ENCODE measurements at places on chromosomes 11 and 22.

- no peak for DNase-seq
Measured at GRCh38 chr22:37832022-37832857, 9.1 kb downstream of the GALR3 start.

- no peak for DNase-seq
Measured at GRCh38 chr22:50673231-50674129, 857 bp downstream of the SHANK3 start.

DNA sequence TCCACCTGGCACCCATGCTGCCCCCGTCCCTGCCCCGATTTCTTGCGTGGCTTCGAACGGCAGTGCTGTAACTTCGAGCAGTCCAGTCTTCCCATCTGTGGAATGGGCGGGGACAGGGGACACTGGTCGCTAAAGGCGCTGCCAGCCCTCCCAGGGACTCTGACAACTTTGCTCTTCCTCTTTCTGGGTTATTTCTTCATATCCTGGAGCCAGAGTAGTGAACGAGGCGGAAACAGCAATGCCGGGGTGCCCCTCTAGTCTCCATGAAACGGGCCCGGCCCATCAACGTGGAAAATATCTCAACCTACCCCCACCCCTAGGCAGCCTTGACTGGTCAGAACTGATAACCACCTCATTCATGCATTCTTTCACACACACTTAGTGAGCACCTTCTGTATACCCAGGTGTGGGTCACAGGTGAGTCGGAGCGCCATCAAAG lies 42.8 kb downstream of the TRIOBP start:
- no peak for DNase-seq

GRCh38 chr11:125807909-125808308 lies 20.0 kb downstream of the PATE3 start:
- no peak for DNase-seq

- no peak for DNase-seq
Measured at GRCh38 chr11:1390569-1391164, 933 bp downstream of the BRSK2 start.

DNA sequence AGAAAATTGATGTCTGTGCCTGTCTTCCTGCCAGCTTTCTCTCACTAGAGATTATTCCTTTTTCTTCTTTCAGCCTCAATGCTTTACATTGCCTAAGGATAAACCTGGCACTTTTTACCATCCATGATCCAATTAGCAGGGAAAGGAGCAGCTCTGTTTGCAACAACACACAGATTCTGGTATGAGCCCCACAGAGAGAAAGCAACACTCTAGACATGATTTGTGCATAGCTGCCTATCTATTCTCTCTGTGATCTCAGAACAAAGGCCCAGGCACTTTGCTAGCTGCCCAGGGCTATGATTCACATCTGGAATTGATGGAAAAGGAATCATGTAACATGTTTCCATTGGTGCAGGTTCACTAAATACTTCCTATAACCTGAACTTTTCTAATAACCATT lies 685.0 kb downstream of the ETS1 start:
- DNase-seq = no peak

GRCh38 chr11:61626580-61627380 lies 45.9 kb upstream of the SYT7 start:
- peak; percentile 79 for DNase-seq

GRCh38 chr11:118274186-118274585 lies 10.1 kb upstream of the MPZL2 start:
- DNase-seq = no peak

- no peak for DNase-seq
Measured at GRCh38 chr11:75839851-75840250, 24.8 kb downstream of the UVRAG start.

DNA sequence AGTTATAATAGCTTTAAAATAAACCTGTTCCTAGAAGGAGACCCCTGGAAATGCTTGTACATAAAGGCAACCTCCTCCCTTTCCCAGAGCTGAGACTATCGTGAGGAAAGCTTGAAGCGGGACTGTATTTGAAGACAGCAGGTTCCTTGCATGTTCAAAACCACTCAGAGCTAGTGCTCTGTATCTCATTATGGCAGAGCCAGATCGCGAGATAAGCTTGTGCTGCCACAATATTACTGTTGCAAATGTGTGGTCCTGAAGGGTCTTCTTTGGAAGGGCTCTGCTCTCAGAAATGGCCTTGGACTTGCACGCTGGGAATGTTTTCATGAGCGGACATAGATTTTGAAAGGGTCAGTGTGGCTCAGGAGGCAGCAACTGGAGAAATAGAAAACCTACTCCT lies 168.2 kb downstream of the KIRREL3 start:
- DNase-seq = no peak

DNA sequence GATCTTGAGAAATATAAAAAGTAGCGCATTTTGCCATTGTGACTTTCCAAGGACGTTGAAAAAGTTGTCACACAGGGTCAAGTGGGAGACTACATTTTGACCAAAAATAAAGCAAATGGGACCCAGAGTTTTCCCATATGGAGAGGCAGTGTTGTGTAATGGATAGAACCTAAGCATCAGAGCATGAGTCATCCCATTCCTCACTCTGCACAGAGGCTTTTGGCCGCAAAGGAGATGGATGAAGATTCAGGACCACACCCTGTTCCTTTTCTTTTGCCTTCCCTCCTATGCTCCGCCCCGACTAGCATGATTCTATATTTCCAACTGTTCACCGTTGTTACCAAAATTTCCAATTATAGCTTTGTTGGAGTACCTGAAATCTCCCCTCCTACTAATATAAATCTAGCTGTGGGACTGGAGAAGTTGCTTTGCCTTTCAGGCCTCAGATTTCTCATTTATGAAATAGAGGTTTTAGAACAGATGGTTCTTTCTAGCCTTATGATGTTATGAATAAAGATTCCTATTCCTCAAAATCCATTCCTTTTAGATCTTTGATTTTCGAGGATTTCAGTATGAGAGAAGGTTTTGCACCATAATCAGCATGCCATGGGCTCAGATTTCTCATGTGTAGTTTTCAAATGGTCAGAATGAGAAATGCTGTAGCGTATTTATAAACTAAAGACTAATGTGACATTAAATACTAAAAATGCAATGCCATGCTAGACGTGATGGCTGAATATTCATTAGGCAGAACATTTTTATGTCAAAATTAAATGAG lies 921.9 kb upstream of the TENM4 start:
- no peak for DNase-seq

DNA sequence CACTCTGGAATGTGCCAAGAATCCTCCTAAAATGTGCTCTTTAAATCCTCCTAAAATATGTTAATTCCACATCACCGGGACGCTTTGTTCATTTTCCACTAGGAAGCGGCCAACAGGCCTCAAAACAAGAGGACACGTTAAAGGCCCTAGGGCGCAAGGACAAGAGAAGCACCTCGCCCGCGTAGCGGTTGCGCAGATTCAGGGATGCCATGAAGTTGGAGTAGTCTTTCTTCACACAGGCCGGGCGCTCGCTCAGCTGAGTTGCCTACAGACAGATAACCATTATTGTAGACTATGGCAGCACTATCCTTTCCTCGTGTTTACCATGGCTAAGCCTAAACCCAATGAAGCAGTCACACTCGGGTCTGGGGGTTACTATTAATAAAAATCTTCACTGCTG lies 29.5 kb upstream of the SERPIND1 start:
- DNase-seq = no peak

- peak; percentile 27 for DNase-seq
Measured at GRCh38 chr11:45754261-45754709, 50.7 kb upstream of the SLC35C1 start.

GRCh38 chr22:26762503-26763472 lies 105.4 kb downstream of the MIAT start:
- no peak for DNase-seq

DNA sequence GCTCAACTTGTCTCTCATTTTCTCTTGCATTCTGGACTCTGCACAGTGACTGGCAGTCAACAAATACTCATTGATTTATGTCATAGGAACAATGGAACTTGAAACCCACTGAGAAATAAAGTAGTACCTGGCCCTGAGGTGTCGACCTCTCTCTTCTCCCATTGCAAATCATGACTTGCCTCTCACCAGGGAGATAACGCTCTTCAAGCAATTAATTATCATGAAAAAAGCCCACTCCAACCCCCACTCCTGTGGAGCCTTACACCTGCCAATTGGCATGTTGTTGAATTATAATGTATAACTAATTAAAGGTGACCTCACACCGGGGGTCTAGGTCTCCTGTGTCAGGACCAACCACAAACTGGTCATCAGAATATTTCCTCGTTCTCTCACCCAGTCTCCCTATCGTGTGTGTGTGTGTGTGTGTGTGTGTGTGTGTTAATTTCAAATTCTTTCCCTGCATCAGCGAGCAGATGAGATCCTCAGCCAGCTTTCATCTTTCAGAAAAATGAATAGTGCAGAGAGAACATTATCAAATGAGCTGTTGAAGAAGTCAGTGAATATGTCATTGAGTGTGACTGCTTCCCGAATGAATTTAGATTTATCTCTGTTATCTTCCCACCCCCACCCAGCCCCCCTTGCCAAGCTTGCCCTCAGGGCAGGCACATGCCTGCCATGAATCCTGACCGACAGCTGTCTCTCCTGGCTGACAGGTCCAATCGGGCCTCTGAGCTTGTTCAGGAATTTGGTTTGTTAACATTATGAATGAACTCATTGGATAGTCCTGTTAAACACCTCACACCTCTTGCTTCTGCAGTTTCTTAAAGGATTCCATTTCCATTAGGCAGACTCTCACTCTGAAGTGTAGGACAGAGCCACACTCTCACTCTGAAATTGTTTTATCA lies 357.4 kb downstream of the INSC start:
- no peak for DNase-seq

GRCh38 chr11:44687388-44687787 lies 39.4 kb upstream of the TSPAN18 start:
- no peak for DNase-seq

DNA sequence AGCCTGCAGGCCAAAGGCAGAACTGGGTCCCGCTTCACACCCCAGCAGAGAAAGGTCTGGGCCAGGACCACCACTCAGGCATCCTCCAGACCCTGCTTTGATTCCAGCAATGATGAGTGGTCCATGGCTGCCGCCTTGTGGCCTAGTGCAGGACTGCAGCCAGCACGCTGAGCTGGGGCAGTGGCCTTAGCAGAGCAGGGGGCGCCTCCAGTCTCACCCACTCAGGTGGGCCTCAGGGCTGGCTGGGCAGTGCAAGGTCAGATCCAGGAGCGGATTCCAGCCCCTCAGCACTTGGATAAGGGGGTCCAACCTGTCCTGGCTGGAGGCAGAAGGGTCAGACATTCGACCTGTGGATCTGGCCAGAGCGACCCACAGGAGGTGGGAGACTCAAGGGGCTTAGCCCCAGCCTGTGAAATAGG lies 9.6 kb upstream of the PDE2A start:
- peak; percentile 84 for DNase-seq

- no peak for DNase-seq
Measured at GRCh38 chr22:46212195-46212594, 37.9 kb downstream of the CDPF1 start.

- no peak for DNase-seq
Measured at GRCh38 chr11:88012456-88012855, 162.8 kb downstream of the RAB38 start.

DNA sequence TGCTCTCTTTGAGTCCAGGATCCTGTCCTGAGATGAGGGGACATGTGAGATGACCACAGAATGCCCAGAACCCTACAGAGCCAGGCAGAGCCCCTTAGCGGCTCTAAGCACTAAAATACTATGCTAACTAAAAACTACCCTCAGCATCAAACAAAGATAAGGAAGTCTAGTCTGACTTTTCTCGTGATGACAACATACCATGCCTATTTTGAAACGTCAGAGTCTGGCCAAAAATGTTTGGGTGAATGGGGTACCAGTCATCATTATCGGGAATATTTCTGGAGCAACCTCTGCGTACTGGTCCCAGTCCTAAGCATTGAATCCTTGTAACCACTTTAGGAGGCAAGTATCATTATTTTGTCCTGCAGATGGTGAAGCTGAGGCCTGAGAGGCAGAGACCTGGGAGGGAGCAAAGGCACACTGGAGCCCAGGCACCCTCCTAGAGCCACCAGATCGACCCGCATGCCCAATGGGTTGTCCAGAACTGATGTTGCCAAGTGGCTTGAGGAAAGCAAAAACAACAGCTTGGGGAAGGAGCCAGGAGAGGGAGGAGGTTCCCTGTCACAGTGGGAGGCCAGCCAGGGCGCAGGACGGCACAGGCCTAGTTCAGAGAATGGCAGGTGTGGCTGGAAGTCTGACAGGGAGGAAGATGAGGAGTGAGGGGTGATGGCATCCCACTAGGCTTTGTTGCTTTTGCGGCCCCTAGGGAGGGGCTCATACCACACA lies 7.2 kb upstream of the OSM start:
- DNase-seq = no peak

- no peak for DNase-seq
Measured at GRCh38 chr22:48894064-48894671, 933.5 kb downstream of the BRD1 start.

DNA sequence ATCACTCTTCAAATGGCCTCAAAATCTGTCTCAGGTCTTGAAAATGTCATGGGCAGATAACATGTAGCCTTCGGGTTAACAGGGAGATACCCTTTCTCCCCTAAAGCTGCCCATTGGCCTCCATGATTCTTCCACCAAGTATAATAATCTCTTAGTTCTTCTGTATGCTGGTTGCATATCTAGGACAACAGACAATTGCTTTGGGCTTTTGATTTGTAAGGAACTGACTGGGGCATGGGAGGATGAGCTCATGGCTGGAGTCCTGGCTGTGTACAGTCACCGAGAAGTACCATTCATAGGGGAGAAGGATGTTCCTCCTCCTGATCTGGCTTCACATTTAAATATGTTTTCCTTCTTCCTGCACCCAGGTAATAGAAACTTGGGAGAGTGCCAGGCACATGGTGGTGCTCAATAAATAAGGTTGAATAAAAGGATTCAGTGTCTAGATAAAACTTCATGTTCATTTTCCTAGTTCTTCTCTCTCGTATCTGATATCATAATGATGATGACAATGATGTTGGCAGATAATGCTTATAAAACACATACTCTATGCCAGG lies 2.8 kb upstream of the AMPD3 start:
- DNase-seq = no peak

GRCh38 chr22:17074648-17075002 lies 10.2 kb upstream of the IL17RA start:
- DNase-seq = no peak

DNA sequence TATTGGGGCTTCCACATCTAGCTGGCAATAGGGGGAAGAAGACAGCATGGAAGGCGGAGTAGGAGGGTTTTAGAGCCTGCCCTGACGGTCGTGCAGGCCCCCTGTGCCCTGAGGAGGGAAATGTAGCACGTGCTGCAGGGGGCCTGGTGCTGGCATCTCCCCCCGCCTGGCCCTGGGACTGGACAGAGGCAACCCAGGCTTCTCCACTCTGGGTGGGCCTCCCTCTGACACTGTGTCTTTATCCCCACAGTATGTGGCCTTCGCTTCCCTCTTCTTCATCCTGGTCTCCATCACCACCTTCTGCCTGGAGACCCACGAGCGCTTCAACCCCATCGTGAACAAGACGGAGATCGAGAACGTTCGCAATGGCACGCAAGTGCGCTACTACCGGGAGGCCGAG lies 36.8 kb downstream of the KCNC1 start:
- DNase-seq = no peak

- no peak for DNase-seq
Measured at GRCh38 chr11:22076271-22076930, 116.5 kb upstream of the ANO5 start.

All from hepatic stellate cell (primary cell).